ENCODE measurements at places on chromosomes 16 and 17.

- DNase-seq, result no peak
These were observed 6.9 kb upstream of the KRT17 start for GRCh38 chr17:41631025-41631897.

DNA sequence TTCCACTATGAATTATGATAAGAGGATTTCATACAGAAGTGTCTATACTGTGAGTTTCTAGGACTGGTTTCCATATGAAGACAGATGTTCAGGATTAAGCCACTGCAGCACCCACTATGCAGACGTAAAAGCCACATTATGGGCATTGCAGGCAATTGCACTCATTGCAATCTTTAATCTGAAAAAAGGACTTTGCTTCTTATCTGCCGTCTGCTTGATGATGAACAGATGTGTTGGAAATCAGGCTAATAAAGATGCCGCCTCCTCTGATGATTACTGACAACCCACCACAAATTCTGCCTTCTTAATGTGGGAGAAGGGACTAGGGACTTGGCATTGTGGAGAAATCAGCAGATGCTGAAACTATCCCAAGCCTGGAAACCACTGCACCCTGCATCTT is 276.9 kb downstream of the IRF8 start:
- DNase-seq, result no peak

DNA sequence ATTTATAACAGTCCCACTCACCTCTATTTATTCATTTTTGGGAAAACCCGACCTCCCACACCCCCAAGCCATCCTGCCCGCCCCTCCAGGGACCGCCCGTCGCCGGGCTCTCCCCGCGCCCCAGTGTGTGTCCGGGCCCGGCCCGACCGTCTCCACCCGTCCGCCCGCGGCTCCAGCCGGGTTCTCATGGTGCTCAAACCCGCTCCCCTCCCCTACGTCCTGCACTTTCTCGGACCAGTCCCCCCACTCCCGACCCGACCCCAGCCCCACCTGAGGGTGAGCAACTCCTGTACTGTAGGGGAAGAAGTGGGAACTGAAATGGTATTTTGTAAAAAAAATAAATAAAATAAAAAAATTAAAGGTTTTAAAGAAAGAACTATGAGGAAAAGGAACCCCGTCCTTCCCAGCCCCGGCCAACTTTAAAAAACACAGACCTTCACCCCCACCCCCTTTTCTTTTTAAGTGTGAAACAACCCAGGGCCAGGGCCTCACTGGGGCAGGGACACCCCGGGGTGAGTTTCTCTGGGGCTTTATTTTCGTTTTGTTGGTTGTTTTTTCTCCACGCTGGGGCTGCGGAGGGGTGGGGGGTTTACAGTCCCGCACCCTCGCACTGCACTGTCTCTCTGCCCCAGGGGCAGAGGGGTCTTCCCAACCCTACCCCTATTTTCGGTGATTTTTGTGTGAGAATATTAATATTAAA is 638 bp upstream of the TMEM88 start:
- DNase-seq, result no peak

GRCh38 chr17:290121-290521 is 62.5 kb downstream of the RPH3AL start:
- no peak for DNase-seq

- DNase-seq, result no peak
These were observed 3.0 kb downstream of the KAT2A start for GRCh38 chr17:42118126-42118510.

- DNase-seq, result peak; percentile 73
These were observed 7.2 kb upstream of the SLC52A1 start for GRCh38 chr17:5042157-5043022.

GRCh38 chr16:81530296-81530721 is 85.7 kb downstream of the CMIP start:
- DNase-seq, result no peak

- DNase-seq, result no peak
These were observed 149.6 kb downstream of the SOX9 start for GRCh38 chr17:72270273-72270924.

GRCh38 chr17:71460943-71461342 is 659.9 kb upstream of the SOX9 start:
- no peak for DNase-seq

- no peak for DNase-seq
These were observed 52.6 kb downstream of the ZFHX3 start for GRCh38 chr16:72995151-72995881.

- no peak for DNase-seq
These were observed 27.5 kb downstream of the AXIN2 start for GRCh38 chr17:65533852-65534457.

- no peak for DNase-seq
These were observed 23.8 kb upstream of the TMEM101 start for GRCh38 chr17:44038604-44039011.

DNA sequence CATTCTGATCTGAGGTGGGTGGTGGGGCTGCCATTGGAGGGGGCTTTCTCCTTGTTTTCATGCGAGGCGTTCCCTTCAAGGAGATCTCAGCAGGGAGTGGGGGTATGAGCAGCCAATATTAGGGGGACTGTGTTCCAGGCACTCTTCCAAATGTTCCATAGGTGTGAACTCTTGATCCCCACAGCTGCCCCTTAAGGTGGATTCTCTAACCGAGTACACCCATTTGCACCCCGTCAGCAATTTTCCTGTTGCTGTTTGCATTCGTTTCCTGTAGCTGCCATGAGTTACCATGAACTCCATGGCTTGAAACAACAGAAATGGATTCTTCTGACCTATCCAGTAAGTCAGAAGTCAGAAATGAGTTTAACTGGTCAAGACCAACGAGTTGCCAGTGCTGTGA is 3.7 kb upstream of the PRR15L start:
- no peak for DNase-seq

GRCh38 chr17:36104701-36105181 is 1.1 kb downstream of the CCL4 start:
- no peak for DNase-seq

Measured in CD4-positive, alpha-beta T cell treated with Interleukin-6 for 4 hours (primary cell).